AG09309 (cell line): ENCODE measurements at places on chromosomes 13 and 19.

GRCh38 chr13:30855569-30855968 lies 50.5 kb upstream of the MEDAG start:
- no peak for DNase-seq

DNA sequence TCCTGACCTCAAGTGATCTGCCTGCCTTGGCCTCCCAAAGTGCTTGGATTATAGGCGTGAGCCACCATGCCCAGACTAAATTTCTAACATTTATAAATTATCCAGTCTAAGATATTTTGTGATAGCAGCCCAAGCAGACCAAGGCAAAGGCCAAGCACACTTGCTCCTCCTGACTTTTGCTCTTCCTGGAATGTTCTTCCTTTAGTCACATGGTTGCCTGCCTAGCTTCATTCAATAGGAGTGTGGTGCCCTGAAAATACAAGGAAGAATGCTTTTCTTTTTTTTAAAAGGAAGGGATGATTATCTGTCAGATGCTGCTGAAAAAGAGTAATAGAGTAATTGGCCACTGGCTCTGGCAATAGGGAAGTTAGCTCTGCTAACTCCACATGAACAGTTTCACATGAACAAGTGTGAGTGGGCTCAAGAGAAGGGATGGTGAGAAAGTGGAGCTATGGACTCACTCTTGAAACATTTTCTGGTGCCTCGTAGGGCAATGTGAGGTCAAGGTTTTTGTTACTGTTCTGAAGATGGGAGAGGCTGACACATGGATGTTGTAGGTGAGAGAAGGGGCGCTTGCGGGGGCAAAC lies 47.1 kb downstream of the USPL1 start:
- no peak for DNase-seq

DNA sequence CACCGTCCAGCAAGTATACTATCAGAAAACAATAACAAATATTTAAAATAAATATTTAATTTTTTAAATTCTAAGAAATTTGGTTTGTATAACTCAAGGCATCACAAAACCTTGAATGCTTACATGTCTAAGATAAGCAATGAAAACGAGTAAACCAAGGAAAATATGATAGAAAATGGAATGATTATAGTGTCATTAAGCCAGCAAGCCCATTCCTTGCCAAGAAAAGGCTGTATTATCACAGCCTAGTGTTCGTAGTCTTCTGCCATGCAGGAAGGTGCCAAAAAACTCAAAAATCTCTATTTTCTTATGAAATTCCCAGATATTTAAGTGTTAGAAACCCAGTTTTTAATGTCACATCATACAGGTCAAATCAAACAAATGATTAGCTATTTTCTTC lies 136.4 kb downstream of the STOML3 start:
- DNase-seq, result no peak

- DNase-seq, result peak; percentile 18
Observed at GRCh38 chr13:50224534-50224933, 209.3 kb downstream of the KCNRG start.
